Esophagus squamous epithelium (tissue), 5 donors: ENCODE measurements at places on chromosomes 5 and 9. TPM values are rescaled to one million over a fixed set of nuclear protein-coding genes. Genes with fewer than 3 reads are reported as not detected.

GRCh38 chr5:32436553-32437242 lies 7.8 kb downstream of the ZFR start:
- no peak for DNase-seq
- no peaks in the 10 kb centered on the region for H3K27me3 ChIP-seq
- no peak overlapping the region for H3K27ac ChIP-seq
- H3K36me3 ChIP-seq, result no peaks in the 10 kb centered on the region

DNA sequence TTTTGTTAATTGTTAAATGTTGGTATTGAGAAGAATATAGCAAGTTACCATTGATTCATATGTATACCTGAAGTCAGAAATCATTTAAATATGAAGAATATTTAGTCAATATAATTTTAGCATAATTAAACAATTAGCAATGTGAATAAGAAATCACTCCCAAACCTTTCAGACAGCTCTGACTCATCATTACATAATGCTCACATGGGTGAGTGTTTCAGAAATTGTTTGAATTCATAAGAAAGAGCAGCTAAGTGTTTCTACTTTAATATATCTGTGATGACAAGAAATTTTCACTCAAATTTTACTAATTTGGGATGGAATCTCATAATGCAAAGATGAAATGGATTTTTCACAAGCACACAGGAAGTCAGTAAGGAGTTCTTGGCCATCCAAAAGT lies 42.0 kb upstream of the CDC42SE2 start:
- no peak overlapping the region for H3K4me3 ChIP-seq
- no peak for DNase-seq
- no peaks in the 10 kb centered on the region for H3K36me3 ChIP-seq
- no peaks in the 10 kb centered on the region for H3K27me3 ChIP-seq
- H3K27ac ChIP-seq, result no peak overlapping the region

DNA sequence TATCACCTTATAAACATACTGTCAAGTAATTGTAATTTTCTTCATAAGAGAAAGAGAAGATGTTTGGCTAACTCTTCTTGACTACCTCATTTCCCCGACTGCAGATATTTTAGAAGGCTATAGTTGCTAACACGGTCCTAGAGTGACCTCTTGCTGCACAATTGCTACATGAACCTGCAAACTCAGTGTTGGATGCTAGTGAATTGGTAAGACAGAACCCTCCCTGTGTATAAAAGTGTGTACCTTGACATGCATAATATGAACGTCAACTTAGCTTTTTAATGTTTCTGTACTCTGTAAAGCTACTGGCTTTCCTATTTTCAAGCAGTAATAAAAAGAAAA lies 46.7 kb upstream of the CER1 start:
- H3K4me1 ChIP-seq, result no peaks in the 10 kb centered on the region
- H3K4me3 ChIP-seq, result no peak overlapping the region
- H3K27me3 ChIP-seq, result no peaks in the 10 kb centered on the region
- no peaks in the 10 kb centered on the region for H3K36me3 ChIP-seq
- no peak overlapping the region for H3K27ac ChIP-seq

DNA sequence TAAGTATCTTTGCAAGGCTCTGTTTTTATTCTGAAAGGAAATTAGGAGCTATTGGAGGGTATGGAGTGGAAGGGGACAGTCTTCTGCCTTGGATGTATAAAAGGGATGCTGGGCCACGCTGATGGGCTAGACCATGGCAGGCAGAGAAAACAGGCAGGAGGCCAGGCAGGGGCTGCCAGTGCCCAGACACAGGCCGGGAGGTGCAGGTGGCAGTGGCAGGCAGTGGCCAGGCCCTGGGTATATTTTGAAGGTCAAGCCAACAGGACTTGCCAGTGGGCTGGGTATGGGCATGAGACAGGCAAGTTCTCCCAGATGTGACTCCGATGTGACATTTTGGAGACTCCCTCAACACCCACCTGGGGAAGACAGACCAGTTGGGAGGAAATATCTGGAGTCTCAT lies 131.9 kb downstream of the KCNIP1 start:
- no peaks in the 10 kb centered on the region for H3K36me3 ChIP-seq
- H3K4me1 ChIP-seq, result peaks cover 21% of the 10 kb centered on the region
- no peak overlapping the region for H3K4me3 ChIP-seq
- H3K27me3 ChIP-seq, result no peaks in the 10 kb centered on the region

The SLC34A1 gene
- 0.47 TPM for total RNA-seq
